ENCODE measurements at places on chromosomes 4 and X.

GRCh38 chr4:160091631-160092030 is 988.8 kb downstream of the RAPGEF2 start:
- no peak for DNase-seq

GRCh38 chr4:1082215-1083182 is 30.9 kb downstream of the RNF212 start:
- DNase-seq, result peak; percentile 40

DNA sequence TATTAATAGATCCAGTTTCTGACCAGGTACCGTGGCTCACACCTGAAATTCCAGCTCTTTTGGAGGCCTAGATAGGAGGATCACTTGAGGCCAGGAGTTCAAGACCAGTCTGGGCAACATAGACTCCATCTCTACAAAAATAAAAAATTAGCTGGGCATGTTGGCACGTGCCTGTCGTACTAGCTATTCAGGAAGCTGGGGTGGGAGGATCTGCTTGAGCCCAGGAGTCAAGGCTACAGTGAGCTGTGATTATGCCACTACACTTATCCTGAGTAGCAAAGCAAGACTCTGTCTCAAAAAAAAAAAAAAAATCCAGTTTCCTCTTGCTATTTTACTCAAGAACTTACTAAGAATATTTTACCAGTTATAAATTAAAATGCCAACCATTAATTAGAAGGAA is 91.7 kb downstream of the SLC10A6 start:
- DNase-seq, result no peak

GRCh38 chr4:112526061-112526460 is 10.1 kb upstream of the NEUROG2 start:
- no peak for DNase-seq

DNA sequence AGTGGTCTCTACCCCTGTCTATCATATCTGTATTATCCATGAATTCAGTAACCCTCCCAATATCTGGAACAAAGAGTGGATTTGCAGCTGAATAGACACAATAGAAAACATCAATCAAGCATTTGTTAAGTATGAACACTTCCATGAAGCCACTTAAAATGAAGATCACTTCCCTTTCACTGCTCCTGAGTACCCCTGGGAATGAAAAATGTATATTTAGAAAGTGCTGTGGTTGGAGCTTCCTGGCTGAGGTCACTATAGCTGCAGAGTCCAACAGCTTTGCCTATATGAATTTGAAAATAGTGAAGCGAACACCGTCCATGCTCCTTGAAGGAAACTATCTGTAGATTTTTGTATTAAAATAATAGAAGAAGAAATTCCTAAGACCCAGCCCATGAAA is 227.0 kb downstream of the DTHD1 start:
- no peak for DNase-seq

DNA sequence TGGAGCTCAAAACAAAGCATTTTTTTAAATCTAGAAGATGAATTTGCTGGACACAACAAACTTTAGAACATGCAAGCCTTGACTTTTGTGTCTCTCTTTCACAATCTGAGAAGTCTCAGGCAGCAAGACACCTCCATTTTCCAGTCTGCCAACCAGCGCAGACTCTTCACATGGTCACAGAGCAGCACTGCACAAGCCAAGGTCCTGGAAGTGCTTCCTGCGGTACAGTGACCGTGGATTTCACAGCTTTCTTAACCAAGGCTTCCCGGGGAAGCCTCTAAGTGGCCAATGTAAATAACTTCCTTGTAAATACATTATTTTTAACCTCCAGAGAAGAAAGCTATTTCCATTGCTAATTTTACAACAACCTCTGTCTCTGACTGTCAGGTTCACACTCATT is 31.2 kb downstream of the ZNF827 start:
- no peak for DNase-seq

GRCh38 chr4:129342819-129343408 is 247.0 kb downstream of the C4orf33 start:
- DNase-seq, result no peak

DNA sequence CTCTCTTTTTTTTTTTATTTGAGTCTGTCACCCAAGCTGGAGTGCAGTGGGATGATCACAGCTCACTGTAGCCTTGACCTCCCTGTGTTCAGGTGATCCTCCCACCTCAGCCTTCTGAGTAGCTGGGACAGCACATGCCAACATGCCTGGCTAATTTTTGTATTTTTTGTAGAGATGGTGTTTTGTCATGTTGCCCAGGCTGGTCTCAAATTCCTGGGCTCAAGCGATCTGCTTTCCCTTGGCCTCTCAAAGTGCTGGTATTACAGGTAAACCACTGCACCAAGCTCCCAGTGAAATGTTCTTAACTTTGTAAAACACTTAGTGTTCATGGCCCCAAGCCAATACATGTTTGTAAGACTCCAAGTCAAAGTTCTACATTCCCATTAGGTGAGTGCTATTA is 316.1 kb downstream of the KCTD8 start:
- DNase-seq, result no peak

DNA sequence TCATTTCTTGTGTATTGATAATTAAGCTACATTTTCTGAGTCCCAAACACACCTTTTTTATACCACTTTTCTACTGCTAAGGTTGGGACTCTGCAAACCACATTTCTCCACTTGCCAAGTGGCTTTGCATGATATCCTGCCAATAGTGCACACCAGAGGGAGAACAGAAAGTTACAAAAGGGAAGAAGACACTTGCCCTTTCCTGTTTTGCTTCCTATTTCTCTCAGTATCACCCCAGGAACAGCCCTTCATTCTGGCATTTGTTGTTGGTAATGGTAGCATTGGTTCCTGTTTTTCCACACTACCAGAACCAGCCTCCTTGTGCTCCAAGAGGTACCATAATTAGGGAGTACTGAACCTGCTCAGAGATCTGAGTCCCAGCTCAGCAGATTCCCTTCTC is 87.1 kb downstream of the HDX start:
- no peak for DNase-seq

- no peak for DNase-seq
Measured at GRCh38 chr4:155735496-155735895, 23.3 kb upstream of the GUCY1B1 start.

DNA sequence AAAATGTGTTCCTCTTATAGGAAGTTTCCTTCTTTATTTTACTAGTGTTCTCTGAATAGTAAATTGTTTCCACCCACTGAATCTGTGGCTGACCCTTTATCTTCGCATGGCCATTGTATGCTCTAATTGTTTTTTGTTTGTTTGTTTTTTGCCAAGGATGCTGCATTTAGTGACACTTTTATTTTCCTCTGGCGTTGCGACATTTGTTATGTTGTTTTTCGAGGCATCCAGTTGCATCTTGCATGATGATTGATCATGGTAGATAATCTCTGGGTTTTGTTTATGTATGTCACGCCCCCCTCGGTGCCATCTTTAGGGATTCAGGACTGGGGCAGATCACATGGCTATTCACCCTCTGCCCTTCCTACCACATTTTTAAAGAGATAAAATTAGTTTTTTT is 2.2 kb downstream of the NMU start:
- DNase-seq, result no peak

DNA sequence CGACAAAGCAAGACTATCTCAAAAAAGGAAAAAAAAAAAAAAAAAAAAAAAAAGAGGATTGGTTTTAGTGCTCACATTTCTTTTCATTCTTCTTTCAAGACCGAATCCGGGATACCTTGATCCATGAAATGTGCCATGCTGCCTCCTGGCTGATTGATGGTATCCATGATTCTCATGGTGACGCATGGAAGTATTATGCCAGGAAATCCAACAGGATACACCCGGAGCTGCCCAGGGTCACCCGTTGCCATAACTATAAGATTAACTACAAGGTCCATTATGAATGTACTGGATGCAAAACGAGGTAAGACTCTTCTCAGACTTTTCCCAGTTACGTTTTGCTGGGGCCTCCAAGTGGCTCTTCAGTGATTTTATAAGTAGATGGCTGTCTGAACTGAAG is 6.1 kb downstream of the CXCR3 start:
- DNase-seq, result no peak

DNA sequence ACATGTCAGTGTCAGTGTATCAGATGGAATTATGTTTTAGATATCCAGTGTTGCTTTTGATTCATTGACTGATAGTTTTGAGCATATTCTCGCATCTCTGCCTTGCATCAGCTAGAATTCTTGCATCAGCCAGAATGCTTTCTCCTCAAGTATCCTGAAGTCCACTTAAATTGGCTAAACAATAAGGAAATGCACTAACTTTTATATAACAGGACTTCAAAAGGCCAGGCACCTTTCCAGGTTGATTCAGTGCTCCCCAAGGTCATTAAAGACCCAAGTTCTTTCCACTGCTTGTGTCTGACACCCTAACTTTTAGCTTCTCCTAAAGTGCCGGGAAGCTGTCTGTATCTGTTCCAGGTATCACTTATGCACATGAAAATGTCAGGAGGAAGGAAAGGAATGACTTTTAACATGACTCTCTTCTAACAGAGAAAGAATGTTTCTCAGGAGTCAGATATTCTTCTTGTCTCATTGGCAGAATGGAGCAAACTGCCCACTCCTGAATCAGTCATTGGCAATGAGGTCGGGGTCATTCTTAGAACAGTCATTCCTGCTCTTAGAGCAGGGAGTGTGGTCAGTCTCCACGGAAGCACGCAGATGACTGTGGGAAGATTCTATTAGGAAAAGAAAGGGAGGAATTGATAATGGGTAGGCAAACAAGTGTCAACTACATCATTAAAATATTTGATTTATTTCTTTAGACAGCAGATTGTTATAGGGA is 92.9 kb upstream of the TLL1 start:
- DNase-seq, result no peak

- DNase-seq, result no peak
Measured at GRCh38 chr4:176313596-176314336, 6.0 kb upstream of the SPCS3 start.

GRCh38 chrX:153848325-153848724 is 18.0 kb upstream of the PDZD4 start:
- no peak for DNase-seq

- no peak for DNase-seq
Measured at GRCh38 chr4:24973747-24974601, 56.8 kb downstream of the LGI2 start.

- DNase-seq, result no peak
Measured at GRCh38 chrX:145751943-145752342, 65.7 kb upstream of the SLITRK2 start.

DNA sequence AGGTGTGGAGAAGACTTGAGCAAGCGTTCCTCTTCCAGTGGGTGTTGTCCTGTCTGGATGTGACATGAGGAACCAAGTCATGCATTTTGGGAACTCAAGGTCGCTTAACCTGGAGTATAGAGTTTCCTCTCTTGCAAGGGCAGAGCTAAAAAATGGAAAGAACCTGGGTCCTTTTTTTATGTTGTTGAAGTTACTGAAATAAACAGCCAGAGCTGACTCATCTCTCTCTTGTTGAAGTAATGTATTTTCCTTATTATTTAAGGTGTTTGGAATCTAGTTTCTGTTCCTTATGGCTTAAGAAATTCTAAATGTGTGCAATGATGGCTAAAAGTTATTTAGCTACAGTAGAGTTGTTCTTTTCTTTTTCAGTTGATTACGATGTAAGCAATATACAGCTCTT is 314.5 kb downstream of the CAMK2D start:
- no peak for DNase-seq

- no peak for DNase-seq
Measured at GRCh38 chrX:1421433-1422134, 29.7 kb upstream of the SLC25A6 start.

DNA sequence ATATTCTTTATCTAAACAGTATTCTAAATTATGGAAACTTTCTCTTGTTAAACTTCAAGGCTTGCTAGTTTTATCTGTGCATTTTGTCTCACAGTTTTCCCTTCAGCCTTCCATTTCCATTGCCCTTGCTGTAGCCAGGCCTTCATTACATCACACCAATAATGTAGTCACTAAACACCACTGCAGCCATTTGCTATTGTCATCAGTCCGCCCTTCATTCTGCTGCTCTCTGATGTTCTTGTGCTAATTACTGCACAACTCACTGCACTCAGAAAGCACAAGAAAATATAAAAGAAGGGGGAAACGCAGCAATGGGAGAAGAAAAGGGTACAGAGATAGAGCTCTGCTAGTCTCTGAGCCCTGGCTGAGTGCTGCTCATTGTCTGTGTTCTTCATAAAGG is 239.6 kb upstream of the FSTL5 start:
- no peak for DNase-seq

DNA sequence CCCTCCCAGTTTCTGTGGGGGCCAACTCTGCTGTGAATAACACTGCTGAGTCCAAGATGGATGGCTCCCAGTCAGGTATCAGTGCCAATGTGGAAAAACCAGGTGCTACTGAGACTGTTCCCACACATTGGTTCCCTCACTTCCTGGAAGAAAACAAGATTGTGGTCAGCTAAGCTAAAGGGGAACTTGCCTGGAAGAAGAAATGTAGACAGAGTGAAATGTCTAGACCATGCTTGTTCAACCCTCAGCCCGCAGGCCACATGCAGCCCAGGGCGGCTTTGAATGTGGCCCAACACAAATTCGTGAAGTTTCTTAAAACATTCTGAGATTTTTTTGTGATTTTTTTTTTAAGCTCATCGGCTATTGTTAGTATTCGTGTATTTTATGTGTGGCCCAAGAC is 28.6 kb upstream of the UTP14A start:
- no peak for DNase-seq

DNA sequence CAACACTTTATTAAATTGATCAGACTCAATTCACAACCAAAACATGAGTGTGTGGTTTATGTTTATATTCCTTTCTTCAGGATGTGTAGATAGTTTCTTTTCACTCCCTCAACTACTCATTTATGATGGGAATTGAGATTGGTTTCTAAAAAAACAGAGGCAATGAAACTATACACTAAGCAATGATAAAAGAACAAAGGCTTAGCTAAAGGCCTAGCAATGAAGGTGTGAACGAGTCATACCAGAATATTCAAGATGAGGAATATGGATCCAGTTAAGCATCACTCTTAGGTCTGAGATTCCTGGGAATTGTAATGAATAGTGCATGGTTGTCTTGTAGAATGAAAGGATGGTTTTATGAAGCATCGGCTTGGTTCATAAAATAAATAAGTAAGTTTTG is 17.5 kb upstream of the RASL11B start:
- no peak for DNase-seq

DNA sequence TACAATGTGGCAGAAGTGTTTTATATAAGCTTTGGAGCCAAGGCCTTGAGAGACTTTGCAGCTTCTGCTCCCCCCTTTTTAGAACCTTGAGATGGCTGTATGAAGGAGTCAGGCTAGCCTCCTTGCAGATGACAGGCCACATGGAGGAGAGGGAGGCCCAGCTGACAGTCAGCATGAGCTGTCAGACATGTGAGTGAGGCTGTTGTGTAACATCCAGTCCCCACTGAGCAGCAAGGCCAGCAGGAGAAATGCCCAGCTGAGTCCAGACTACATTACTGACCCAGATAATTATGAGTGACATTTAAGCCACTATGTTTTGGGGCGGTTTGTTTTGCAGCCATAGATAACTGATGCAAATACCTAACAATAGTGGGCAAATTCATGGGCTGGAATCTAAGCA is 515.3 kb upstream of the ARX start:
- no peak for DNase-seq

DNA sequence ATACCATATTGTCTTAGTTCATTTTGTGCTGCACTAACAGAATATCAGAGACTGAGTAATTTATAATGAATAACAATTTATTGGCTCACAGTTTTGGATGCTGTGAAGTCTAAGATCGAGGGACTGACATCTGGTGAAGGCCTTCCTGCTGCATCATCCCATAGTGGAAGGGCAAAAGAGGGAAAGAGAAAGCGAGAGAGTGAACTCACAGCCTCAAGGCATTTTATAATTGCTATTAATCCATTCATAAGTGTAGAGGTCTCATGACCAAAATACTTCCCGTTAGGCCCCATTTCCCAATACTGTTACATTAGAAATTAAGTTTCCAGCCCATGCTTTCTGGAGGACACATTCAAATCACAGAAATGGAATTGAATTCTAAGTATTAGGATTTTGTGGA is 554.4 kb downstream of the TRAM1L1 start:
- DNase-seq, result no peak

- no peak for DNase-seq
Measured at GRCh38 chr4:10673817-10674369, 10.7 kb downstream of the CLNK start.

All from NCI-H2081 (cell line).